ENCODE measurements at places on chromosomes 16 and 17.
A peak's percentile ranks its signal among the peaks of the same experiment; 100 is the strongest.

DNA sequence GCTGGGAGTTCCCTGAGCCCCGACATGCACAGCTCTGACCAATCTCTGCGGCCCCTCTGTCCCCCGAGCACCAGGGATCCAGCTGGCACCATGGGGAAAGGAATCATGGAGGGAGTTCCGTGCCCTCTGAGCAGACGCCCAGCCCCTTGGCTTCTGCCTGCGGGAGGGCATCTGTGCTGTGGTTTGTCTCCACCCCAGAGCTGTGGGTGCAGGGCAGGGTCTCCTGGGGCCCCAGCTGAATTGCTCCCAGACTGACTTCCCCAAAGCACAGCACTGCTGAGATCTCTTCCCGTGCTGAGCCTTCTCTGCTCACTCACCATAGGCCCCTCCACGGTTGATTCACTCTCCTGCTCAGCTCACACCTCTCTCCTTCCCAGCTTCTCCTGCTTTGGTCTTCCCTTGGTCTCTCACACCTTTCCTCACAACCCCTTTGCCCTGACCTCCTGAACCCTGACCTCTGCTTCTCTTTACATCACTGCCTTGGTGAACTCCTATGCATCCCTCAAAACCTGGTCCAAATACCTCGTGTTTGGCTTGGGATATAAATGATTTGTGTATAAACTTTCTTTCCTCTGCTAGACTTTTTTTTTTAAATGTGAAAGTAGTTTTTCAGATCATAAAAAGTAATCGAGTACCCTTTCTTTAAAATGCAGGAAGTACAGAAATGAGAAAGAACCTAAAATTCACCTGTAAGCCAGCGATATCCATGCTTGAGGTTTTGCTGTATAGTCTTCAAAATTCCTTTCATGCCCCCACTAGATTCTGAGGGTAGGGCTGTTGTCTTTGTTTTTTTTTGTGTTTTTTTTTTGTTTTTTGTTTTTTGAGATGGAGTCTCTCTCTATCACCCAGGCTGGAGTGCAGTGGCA lies 265.3 kb downstream of the SEC14L1 start:
- no peak for DNase-seq

DNA sequence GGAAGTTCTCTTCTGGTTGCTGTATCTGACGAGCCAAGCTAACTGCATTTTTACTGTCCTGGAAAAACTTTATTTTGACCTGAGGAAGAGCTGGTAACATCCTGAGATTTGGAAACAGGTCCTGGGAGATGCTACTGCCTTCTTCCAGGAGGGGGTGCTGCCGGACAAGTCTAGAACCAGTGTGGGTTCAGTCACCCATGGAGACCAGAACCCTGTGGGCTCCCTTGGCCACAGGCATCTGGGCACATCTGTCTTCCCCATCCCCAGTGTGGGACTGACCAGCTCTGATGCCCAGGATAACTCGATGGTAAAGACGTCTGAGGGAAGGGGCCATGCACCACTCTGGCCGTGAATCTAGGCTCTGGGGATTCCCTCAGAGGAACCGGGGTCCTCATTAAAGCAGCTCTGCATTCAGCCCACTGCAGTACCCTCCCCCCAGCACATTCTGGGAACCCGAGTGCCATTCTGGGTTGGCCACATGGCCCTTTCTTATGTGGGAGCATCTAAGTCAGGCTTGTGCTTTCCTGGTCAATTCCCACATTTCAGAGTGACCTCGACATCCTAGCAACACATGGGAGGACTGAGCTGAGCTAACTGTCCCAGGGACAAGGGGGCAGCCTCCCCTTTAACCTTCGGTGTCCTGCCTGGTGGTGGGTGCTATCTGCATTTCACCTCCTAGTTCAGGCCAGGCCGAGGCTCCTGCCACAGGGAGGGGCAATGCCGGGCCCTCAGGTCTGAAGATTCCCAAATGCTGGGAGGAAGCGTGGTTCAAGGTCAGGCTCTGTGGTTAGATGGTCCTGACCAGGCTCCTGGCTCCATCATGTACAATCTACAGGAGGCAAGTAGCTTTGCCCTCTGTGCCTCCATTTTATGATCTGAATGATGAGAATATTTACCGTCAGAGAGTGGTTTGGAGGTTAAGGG lies 6.4 kb downstream of the C16orf86 start:
- peak; percentile 91 for DNase-seq

- DNase-seq: no peak
Observed at GRCh38 chr16:72902206-72902605, 145.7 kb downstream of the ZFHX3 start.

DNA sequence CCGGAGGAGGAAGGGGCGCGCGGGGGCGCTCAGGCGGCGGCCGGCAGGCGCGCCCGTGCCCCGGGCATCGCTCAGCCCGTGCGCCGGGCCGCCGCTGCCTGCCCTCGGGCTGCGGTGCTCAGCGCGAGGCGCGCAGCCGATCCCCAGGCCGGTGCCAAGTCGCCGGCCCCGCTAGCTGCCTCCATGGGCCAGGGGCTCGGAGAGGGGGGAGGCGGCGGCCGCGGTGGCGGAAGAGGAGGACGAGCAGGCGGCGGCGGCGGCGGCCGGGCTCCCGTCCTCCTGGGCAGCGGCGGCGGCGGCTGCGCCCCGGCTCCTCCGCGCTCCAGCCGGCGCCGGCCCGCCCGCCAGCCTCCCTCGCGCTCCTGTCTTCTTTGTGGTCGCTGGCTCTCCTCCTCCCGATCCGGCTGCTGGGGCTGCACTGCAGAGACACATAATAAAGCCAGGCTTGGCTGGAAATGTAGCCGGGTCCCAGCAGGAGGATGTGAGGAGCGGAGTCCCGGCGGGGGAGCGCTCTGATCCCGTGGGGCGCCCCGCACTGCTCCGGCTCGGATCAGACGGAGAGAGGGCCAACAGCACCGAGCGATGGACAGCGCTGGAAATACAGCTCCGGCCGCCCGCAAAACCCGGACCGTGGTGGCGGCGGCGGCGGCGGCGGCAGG lies 889 bp upstream of the ZNF423 start:
- peak; percentile 83 for DNase-seq

DNA sequence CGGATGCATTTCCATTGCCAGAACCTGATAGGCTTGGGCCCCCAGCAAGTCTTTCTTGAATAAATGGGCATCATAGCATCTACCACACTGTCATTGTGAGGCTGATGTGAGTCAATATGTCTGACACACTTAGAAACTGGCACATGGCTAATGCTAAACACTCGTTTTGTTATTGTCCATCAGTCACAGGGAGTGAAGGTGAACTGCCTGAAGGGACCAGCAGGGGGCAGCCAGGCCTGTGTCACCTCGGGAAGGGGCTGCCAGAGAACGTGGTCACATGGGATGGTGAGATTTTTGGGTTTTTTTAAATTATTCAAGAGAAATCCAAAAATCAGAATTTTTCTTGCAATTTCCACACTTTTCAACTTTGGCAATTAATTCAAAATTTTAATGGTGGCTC lies 831 bp upstream of the RCVRN start:
- DNase-seq: peak; percentile 36

- DNase-seq: no peak
Observed at GRCh38 chr16:78389009-78389498, 289.6 kb downstream of the WWOX start.
